ENCODE measurements at places on chromosomes 2 and 18. TPM values are rescaled to one million over a fixed set of nuclear protein-coding genes. Genes with fewer than 3 reads are reported as not detected.

DNA sequence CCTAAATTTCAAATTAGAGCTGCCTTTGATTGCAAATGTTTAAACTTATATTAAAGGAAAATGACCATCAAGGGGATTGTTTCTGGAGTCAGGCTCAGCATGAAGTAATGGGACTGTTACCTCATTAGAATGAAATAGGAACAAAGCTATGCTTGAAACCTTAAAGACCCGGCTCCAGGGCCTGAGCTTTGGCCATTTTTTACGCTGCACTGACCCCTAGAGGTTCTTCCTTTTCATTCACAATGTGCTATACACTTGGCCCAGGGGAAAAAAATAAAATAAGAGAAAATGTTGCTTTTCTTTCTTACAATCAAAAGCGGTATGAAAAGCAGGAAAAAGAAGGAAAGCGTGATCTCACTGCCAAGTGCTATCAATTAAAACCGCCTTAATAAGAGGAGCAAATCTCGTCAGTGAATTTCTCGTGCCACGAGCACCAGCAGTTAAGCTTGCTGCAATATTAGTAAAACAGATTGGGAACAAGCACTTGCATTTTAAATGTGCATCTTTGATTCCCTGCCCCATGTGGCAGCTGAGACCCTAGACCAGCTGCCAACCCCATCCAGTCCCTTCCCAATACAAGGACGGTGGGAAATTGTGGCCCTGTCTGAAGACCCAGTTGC lies 96.6 kb downstream of the MBD2 start:
- no peaks in the 10 kb centered on the region for H3K36me3 ChIP-seq
- no peaks in the 10 kb centered on the region for H3K4me1 ChIP-seq
- no peak overlapping the region for H3K4me3 ChIP-seq
- H3K27ac ChIP-seq: no peak overlapping the region
- peak; percentile 57 for DNase-seq

DNA sequence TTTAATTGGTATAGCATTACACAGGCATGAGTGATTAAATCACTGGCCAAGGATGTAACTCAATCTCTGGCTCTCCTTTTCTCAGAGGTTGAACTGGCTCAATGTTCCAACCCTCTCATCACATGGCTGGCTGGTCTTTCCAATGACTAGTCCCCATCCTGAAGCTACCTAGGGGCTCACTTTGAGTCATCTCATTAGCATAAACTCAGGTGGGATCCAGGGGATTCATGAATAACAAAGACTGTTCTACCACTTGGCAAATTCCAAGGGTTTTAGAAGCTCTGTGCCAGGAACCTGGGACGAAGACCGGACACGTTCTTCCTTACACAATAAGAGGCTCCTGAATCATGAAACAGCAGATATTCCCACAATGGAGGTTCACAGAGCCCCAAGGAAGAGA lies 145.0 kb upstream of the SPATS2L start:
- H3K27me3 ChIP-seq: no peaks in the 10 kb centered on the region
- H3K4me3 ChIP-seq: no peak overlapping the region
- H3K4me1 ChIP-seq: no peaks in the 10 kb centered on the region
- DNase-seq: no peak
- no peak overlapping the region for H3K27ac ChIP-seq
- H3K36me3 ChIP-seq: no peaks in the 10 kb centered on the region

GRCh38 chr2:40554665-40555294 lies 102.9 kb upstream of the SLC8A1 start:
- no peak overlapping the region for H3K27ac ChIP-seq
- H3K36me3 ChIP-seq: no peaks in the 10 kb centered on the region
- H3K4me1 ChIP-seq: no peaks in the 10 kb centered on the region
- peak; percentile 63 for DNase-seq

The MOGAT1 gene
- total RNA-seq: not detected

DNA sequence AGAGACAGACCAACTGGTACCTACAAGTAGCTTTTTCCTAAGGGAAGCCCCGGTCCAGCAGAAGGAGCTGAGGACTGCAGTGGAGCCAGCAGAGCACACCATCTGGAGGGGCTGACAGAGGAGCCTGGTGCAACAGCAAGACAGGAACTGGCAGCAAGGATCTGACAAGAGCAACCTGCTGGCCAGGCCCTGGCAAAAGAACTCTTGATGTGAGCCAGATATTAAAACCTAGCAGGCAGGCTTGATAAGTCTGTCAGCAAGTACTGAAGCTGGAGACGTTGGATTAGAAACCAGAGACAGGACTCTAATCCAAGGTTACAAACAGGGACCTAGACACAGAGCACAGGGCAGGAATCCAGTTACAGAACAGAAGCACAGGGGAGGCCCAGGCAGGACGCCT lies 260.7 kb upstream of the MGAT5 start:
- H3K4me1 ChIP-seq: no peaks in the 10 kb centered on the region
- H3K36me3 ChIP-seq: no peaks in the 10 kb centered on the region
- DNase-seq: no peak

DNA sequence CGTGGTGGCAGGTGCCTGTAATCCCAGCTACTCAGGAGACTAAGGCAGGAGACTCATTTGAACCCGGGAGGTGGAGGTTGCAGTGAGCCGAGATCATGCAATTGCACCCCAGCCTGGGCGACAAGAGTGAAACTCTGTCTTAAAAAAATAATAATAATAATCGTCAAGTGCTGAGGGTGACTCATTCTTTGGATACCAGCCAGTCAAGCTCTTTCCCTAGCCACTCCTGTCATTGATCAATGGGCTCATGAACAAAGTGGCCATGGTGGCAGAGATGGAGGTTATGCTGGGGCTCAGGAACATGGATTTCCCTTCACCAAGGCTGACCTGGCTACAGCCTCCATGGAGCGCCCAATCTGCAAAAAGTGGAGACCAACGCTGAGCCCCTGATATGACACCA lies 94.5 kb upstream of the HAAO start:
- no peak overlapping the region for H3K27ac ChIP-seq
- H3K27me3 ChIP-seq: no peaks in the 10 kb centered on the region
- H3K4me1 ChIP-seq: no peaks in the 10 kb centered on the region
- no peak overlapping the region for H3K4me3 ChIP-seq

DNA sequence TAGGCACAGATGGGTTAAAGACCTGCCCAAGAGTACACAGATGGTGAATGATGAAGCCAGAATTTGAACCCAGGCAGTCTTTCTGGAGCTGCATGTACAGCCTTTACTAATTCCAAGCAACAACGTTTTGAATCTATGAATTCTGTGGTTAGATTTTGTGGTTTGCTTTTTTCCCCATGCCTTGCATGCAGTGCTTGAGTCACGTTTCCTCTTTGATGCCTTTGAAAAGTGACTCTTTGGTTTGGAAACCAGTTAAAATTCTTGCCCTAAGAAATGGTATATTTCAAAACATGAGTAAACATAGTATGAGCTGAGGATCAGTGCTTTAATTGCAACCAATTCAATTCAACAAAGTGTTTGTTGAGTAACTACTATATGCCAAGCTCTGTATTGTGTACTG lies 48.2 kb upstream of the PPM1B start:
- no peaks in the 10 kb centered on the region for H3K36me3 ChIP-seq
- no peaks in the 10 kb centered on the region for H3K27me3 ChIP-seq
- H3K27ac ChIP-seq: no peak overlapping the region
- DNase-seq: no peak
- no peaks in the 10 kb centered on the region for H3K4me1 ChIP-seq

DNA sequence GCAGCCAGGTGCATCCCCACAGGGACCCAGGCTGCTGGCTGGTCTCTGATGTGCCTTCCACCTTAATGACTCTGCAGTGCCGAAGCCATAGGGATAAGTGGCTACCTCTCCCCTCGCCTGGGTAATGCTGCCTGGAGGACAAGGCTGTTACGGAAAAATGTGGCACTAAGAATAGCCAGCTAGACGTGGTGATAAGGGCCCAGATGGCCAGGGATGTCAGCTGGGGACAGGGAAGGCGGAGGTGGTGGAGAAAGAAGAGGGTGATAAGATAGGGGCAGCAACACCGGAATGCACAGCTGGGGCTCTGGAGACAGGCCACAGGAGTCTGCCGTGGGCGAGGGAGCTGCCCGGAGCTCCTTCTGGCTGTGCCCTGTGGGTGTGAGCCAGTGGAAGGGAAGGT lies 170.6 kb downstream of the FHOD3 start:
- H3K36me3 ChIP-seq: no peaks in the 10 kb centered on the region
- no peak overlapping the region for H3K27ac ChIP-seq
- DNase-seq: no peak
- H3K27me3 ChIP-seq: no peaks in the 10 kb centered on the region
- H3K4me1 ChIP-seq: no peaks in the 10 kb centered on the region

GRCh38 chr2:147389218-147389617 lies 455.6 kb upstream of the ACVR2A start:
- no peaks in the 10 kb centered on the region for H3K4me1 ChIP-seq
- no peak overlapping the region for H3K27ac ChIP-seq
- H3K36me3 ChIP-seq: no peaks in the 10 kb centered on the region
- no peak overlapping the region for H3K4me3 ChIP-seq
- DNase-seq: no peak

The PMS1 gene
- 23.5 TPM for total RNA-seq

- no peaks in the 10 kb centered on the region for H3K4me1 ChIP-seq
- H3K27ac ChIP-seq: no peak overlapping the region
- no peaks in the 10 kb centered on the region for H3K36me3 ChIP-seq
Observed at GRCh38 chr18:64659196-64659595, 510.3 kb upstream of the LINC00305 start.

Measured in kidney (tissue), 22 donors.